Activated CD4-positive, CD25-positive, alpha-beta regulatory T cell (primary cell): ENCODE measurements at places on chromosomes 2 and 18.

- DNase-seq: no peak
These were observed 77.4 kb downstream of the TANC1 start for GRCh38 chr2:159045545-159046454.

DNA sequence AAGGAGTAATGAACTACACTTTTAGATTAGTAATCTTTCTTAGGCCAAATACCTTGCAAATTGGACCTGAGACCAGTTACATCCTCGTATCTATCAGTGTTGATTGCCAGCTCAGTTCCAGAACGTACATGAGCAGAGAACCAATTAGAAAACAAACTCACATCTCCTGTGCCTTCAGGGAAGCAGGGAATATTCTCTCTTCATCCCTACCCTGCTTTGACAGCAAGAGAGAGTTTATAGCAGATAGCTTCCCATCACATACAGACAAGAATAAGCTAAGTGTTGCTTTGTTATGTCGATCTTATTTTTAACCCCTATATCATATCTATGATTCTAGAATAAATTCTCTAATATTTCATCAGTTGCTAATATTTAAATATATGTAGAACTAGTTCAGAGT lies 181.8 kb downstream of the DSC3 start:
- no peak for DNase-seq

DNA sequence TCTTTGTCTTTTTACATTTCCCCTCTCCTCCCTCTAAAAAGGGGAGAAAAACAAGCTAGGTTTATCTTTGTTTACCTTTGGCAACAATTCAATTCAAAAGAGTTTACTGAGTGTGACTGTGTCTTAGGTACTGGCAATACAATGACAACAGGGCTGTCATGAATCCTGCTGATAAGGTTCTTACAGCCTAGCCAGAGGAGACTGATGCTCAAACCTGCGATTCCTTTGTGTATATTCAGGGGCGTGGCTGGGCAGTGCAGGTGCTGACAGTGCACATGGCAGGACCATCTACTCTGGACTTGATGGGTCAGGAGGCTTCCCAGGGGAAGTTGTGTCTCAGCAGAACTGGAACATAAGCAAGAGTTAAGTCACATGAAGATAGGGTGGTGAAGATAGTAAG lies 23.2 kb upstream of the TTN start:
- no peak for DNase-seq

- DNase-seq: peak; percentile 95
These were observed at the start of the genes C2orf81 and WDR54 for GRCh38 chr2:74421221-74421870. TSS of gene C2orf81 (minus strand) at chr2:74421619. CDS start at chr2:74421560, 59 bp downstream. TSS of gene WDR54 (plus strand) at chr2:74421730. CDS start at chr2:74422154, 424 bp downstream.

DNA sequence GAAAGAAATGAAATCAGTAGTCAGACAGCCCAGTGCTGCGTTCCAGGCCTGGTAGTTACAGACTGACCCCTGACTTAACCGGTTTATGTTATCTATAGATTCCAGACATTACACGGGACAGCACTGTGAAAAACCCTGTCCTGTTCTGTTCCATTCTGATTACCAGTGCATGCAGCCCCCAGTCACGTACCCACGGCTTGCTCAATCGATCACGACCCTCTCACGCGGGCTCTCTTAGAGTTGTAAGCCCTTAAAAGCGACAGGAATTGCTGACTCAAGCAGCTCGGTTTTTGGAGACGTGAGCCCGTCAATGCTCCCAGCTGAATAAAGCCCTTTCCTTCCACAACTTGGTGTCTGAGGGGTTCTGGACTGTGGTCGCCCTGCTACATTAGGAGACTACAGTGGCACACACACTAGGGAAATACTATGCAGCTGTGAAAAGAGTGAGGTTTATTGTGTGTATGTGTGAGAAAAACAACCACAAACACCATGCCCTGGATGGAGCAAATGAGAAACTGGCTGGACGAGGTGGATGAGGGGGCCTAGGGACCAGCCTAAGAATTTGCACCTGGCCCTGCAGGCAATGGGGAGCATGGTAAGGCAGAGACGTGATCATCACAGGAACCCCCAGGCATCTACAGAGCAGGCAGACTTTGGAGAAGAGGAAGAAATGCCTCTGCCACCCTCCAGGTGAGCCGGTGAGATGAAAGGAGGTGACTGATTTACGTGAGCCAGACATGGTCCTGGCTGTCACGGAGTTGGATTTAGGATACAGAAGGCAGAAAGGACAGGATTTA lies 49.1 kb upstream of the SEMA4C start:
- DNase-seq: no peak

DNA sequence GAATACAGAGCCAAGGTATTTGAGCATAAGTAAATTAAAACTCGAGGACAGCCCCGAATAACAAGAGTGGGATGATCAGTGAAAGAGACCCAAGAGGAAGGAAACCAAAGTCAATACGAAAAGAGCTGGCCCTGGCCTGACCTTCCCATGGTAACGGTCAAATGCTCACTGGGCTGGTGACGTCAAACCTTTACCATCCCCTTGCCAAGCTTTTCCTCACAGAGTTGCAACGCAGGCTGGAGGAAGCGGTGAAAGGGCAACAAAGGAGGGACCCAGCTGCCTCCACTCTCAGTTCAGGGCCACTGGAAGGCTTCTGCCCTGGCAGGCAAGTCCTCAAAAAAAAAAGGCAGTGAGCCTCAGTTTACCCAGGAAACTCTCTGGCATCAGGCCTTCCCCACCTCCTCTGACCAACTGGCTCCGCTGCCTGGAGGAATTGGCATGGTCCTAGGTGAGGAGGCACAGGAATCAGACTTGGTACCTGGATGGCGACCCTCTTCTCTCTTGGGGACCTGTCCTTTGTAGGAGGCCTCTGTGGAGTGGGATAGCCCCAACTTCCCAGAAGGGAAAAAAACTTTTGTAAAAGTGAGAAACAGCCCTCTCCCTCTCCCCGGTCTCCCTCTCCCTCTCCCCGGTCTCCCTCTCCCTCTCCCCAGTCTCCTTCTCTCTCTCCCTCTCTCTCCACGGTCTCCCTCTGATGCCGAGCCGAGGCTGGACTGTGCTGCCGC lies 212.4 kb downstream of the ANAPC1 start:
- no peak for DNase-seq

- no peak for DNase-seq
These were observed 13.3 kb downstream of the RIF1 start for GRCh38 chr2:151422917-151423439.

DNA sequence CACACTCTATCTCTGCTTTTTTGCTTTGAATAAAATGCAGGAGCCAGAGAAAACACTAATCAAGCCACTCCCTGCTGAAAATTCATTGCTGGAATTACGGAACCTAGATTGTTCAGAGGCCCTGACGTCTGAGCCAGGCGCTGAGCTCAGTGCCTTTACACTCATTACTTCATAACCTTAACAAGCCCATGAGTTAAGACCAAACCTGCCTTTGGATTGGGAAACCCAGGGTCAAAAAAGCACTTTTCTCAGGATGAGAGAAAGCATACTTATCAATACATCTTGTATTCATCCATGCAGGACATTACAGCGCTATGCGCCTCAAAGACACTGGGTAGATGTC lies 762 bp downstream of the INO80C start:
- no peak for DNase-seq

DNA sequence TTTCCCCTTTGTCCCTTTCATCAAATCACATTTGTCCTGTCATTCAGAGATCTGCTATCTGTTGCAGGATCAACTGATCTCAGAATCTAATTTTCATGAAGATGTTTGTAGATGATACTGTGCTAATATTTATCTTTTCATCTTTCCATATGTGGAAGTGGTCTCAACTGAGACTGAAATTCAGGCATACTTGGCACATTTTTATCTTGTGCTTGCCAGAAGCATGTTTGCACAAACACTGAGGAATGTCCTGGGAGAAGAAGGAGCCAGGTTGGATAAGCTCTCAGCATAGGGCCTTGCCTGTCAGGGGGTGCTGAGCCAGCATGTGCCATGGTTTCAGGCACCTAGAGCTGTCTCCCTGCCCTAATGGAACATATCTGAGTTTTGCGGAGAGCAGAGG lies 24.5 kb upstream of the MMADHC start:
- no peak for DNase-seq

- DNase-seq: no peak
These were observed 11.4 kb downstream of the PECR start for GRCh38 chr2:216070195-216070594.

- no peak for DNase-seq
These were observed 4.1 kb upstream of the TMEM177 start for GRCh38 chr2:119674711-119675500.

- DNase-seq: peak; percentile 15
These were observed 20.1 kb upstream of the TTC39C start for GRCh38 chr18:23994361-23994902.

- no peak for DNase-seq
These were observed 114.1 kb downstream of the MMADHC start for GRCh38 chr2:149473521-149473920.

DNA sequence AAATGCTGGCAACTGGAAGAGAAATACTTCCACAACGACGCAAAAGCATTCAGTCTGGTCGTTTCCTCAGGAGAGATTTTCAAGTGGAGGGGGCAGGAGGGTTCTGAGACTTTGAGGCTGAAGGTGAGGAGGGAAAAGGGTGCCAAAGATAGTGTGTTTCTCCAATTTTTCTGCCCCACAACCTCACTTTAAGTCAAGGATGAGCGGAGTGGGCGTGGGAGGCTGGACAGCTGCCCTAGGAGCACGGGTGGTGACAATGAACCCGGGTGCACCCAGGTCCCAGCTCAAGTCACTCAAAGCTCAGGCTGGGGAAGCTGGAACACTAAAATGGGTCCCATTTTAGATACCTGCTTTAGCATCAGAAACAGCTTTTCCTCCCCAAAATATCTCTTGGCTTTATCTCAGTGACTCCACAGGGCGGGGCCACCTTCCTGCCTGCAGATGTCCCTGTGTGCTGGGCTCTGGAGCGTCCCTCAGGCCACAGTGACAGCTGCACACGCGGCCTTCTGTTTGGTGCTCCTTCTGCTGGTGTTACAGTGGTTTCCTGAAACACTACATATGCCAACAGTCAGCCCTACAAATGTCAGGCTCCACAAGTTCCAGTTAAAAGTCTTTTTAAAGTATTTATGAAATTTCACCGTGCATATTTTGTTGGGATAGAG lies 1.4 kb upstream of the MBP start:
- no peak for DNase-seq

GRCh38 chr18:59918320-59918755 lies 18.5 kb downstream of the PMAIP1 start:
- DNase-seq: peak; percentile 2

- no peak for DNase-seq
These were observed 511 bp downstream of the MATN3 start for GRCh38 chr2:20012032-20012281.

DNA sequence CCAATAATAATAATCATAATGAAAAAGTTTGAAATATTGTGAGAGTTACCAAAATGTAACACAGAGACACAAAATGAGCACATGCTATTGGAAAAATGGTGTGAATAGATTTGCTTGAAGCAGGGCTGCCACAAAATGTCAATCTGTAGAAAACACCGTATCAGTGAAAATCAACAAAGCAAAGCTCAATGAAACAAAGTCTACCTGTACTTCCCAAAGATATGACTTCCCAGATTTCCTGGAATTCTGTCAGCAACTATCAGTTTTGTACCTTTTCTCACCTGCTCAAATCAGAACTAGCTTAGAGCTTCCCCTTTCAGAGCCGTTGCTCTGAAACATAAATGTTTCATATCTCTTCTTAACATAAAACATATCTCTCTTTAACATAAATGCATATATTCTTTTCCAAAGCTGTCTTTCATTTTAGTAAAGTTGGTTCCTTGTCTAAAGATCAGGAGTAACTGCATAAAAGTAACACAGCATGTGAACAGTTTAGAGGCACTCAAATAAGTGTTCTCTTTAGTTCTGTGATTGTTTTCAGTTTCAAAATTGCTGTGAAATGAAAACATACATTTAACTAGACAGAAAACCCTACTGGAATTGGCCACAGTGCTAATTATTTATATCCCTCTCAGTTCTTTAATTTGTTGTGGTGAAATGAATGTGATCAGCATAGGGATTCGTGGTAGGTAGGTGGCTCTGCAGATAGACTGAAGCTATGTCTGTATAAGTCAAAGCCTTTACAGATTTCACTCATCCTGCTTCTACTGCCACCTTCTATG lies 262.5 kb downstream of the KCNJ3 start:
- no peak for DNase-seq

GRCh38 chr2:109408043-109408335 lies 205.8 kb downstream of the SEPTIN10 start:
- DNase-seq: no peak

DNA sequence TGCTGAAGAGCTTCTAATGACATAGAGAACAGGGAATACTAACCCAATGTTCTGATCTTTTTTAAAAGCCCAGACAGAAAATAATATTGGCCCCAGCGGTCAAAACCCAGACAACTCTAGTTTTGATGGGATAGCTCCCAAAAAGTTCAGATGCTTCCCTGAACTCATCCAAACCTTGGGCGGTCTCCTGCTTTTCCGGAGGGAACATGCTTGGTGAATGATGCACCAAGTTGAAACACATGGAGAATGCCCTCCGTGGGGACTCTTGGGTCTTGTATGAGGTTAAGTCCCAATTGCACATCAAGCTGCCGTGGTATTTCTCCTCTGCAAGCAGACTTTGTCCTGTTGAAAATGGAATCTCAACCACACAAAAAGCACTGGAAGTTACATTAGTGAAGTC lies 120.7 kb upstream of the CTAGE1 start:
- DNase-seq: no peak

GRCh38 chr2:177328056-177328455 lies 63.5 kb upstream of the NFE2L2 start:
- no peak for DNase-seq

DNA sequence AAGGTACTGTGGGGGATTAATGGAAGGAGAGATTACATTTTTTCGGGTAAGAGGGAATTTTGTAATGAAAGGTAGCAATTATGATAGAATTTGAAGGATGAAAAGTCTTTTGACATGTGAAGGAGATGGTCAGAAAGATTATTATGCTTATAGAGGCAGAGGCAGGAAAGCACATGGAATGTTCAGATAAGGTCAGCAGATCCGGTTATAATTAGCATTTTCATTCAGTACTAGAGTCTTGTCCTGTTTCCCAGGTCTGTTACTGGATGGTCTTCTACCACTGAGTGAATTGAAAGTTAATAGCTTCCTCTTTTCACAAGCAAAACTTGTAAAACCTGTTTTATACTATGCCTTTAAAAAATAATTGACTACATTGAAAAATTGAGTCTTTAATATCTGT lies 116.9 kb downstream of the PHLPP1 start:
- DNase-seq: no peak

GRCh38 chr2:221186873-221187272 lies 385.2 kb downstream of the EPHA4 start:
- DNase-seq: no peak

GRCh38 chr2:150135223-150135883 lies 352.1 kb downstream of the RND3 start:
- DNase-seq: no peak

- no peak for DNase-seq
These were observed 344 bp upstream of the MRPL33 start for GRCh38 chr2:27771202-27771547.

DNA sequence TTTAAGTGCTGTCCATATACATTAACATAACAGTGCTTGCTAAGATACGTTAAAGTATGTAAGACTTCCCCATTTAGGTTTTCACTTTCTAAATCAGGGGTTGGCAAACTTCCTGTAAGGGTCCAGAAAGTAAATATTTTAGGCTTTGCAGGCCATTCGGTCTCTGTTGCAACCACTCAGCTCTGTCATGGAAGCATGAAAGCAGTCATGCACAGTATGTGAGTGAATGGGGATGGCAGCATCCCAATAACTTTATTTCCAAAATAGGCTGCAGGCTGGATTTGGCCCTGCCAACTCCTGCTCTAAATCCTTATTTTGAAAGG lies 128.7 kb downstream of the PLA2R1 start:
- no peak for DNase-seq
